Pulmonary artery endothelial cell (primary cell): ENCODE measurements at places on chromosomes 12 and 14. TPM values are rescaled to one million over a fixed set of nuclear protein-coding genes. Genes with fewer than 3 reads are reported as not detected.

Gene ATP6V1D
- 76.7 and 78.9 TPM in 2 replicates for total RNA-seq

Gene TAS2R7
- total RNA-seq, result not detected in 2 replicates

Gene RAB3IP
- 19.7 and 38.8 TPM in 2 replicates for total RNA-seq

Gene MANSC4
- total RNA-seq, result not detected in 2 replicates

Gene SLC25A21
- total RNA-seq, result 1.2 and 2.2 TPM in 2 replicates

Gene SRSF9
- 311 and 390 TPM in 2 replicates for total RNA-seq
